ENCODE measurements at places on chromosomes 3 and 15.
A peak's percentile ranks its signal among the peaks of the same experiment; 100 is the strongest.

DNA sequence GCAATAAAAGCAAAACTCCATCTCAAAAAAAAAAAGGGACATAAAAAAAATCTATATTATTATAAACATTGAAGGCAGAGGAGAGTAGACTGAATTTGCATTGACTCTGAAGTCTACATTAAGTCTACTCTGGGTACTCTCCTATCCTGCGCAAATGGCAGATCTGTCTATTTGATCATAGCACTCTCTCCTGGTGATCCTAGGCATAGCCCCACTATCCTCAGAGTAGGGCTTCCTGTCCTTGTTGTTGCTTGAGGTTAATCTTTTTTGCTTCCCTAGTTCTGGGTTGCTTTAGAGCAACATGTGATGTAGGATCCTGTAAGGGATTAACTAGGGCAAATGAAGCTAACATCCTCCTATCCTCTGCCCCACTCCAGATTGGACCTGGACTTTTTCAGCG, 82.1 kb upstream of the LRRFIP2 start:
- peak; percentile 6 for DNase-seq

- peak; percentile 56 for DNase-seq
Observed at GRCh38 chr15:88878720-88879184, 16.6 kb downstream of the HAPLN3 start.

GRCh38 chr15:90126022-90126421, 23.8 kb upstream of the IDH2 start:
- DNase-seq, result no peak

DNA sequence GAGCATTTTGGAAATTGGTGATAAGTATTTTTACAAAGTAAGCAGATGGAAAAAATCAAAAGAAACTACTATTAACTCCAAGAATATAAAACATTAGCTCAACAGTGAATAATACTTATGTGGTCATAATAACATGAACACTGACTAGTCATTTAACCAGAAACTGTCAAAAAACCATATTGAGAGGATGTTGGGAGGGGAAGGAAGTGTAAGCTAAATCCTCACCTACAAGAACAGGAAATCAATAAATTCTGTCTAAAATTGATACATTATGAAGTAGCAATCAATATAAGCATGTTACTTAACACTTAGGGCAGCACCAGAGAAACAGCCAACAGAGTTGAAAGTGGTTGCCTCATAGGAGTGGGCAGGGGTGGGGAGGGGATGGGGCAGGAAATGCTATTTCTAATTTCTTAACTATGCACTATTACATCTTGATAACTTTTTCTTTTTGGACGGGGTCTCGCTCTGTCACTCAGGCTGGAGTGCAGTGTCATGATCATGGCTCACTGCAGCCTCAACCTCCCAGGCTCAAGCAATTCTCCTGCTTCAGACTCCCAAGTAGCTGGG, 41.7 kb downstream of the CCR3 start:
- DNase-seq, result no peak

DNA sequence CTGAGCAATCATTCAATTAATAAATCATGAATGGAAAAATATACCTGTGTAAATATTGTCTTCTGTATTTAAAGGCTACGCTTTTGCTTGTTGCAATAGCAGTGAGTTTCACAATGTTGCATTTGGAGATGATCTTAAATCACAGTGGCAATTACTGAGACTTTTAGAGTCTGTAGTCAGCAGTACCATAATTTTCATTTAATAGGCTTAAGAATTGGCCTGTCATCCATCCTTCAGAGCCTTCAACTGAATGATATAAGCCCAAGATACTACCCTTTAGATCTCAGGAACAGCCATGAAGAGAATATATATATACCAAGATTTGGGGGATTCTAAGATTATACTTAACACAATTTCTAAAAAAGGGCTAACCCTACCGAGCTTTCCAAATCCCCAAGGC, 458.1 kb downstream of the GBE1 start:
- DNase-seq, result no peak
